Activated naive CD4-positive, alpha-beta T cell treated with anti-CD3 and anti-CD28 coated beads for 36 hours (primary cell): ENCODE measurements at places on chromosomes 12 and 14. TPM values are rescaled to one million over a fixed set of nuclear protein-coding genes. Genes with fewer than 3 reads are reported as not detected.

- DNase-seq, result no peak
These were observed 19.5 kb downstream of the PLXNC1 start for GRCh38 chr12:94167756-94168416.

GRCh38 chr12:83971781-83972180, 940.8 kb downstream of the SLC6A15 start:
- DNase-seq, result no peak

TPPP2 gene
- not detected for total RNA-seq

PLBD1 gene
- total RNA-seq, result not detected

- DNase-seq, result no peak
These were observed 2.2 kb downstream of the NELL2 start for GRCh38 chr12:44873898-44874297.

DNA sequence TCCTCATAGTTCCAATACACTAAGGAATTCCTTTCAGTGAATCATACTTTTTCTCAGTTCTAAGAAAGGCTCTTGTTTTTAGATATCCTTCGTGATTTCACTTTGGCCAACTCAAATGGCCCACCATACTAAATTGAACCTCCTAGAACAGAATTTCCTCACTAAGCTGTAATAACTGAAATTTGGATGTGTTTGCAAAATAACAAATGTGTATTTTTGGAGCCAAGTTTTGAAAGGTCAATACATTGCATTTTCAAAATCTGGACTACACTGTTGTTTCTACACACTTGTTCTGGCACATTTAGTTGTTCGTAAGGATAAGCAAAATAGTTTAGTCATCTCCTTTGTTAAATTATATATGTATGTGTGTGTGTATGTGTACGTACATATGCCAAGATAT, 439.0 kb upstream of the STXBP6 start:
- no peak for DNase-seq

DNA sequence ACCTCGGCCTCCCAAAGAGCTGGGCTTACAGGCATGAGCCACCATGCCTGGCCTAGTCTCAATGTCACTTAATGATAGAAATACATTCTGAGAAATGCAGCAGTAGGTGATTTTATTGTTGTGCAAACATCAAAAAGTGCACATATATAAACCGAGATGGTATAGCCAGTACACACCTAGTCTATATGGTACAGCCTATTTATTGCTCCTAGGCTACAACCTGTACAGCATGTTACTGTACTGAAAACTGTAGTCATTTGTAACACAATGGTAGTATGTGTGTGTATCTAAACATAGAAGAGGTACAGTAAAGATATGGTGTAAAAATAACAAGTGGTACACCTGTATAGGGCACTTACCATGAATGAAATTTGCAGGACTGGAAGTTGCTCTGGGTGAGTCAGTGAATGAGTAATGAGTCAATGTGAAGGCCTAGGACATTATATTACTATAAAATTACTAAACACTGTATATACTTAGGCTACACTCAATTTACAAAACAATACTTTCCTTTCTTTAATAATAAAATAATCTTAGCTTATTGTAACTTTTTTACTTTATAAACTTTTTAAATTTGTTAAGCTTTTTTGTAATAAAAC, 166.7 kb upstream of the SYT1 start:
- no peak for DNase-seq

DNA sequence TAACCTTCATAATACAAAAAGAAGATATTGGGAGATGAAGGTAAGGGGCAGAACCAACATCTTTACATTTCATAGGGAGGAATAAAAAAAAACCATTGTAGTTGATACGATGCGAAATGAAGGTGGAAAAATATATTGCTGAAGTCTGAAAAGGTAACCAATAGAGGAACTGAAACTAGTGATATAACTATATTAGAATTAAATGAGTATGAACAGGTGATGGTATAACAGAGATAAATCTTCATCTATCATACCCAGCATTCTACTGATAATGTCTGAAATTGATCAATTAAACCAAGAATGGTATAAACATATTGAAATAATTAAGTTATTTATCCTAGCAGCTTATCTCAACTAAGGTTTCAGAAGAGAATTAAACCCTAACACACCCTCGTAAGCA, 332.1 kb downstream of the NELL2 start:
- no peak for DNase-seq
